NCI-H748 treated with DMSO at 0.1 percent for 48 hours (cell line): ENCODE measurements at places on chromosomes 4 and X.
A peak's percentile ranks its signal among the peaks of the same experiment; 100 is the strongest.

DNA sequence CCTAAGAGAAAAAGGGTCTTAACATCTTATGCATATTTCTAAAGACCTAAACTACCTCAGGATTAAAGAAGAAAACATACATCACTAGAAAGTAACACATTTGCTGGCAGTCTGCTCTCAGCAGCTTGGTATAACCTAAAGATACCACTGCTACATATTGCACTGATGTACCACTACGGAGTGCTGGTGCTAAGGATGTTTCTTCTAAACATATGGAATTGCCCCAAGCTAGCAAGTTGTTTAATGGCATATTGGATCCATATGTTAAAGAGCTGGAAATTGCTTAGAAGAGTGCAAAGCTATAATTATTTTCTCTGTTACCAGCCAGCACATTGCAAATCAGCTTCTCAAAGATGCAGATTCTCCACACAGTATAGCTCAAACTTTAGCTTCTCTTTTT is 436.5 kb upstream of the GALNTL6 start:
- DNase-seq = no peak

DNA sequence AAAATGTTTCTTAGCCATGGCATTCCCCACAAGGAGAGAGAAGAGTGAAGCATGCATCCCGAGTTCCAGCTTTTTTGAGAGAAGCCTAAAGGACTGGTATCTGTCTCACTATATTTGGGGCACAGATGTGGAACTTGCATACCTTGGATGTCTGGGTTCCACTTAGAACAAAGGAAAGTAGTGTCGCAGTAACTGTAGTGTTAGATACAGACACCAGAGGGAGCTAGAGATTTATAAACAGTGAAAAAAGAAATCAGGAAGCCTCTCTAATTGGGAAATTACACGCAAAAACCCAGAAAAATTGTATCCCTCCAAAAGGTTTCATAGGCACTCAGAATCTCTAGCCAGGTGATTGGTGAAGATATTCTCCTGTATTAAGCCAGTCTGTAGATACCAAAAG is 34.4 kb downstream of the AGTR2 start:
- peak; percentile 52 for DNase-seq

- DNase-seq = peak; percentile 4
Measured at GRCh38 chr4:24488399-24489164, 95.8 kb downstream of the DHX15 start.

DNA sequence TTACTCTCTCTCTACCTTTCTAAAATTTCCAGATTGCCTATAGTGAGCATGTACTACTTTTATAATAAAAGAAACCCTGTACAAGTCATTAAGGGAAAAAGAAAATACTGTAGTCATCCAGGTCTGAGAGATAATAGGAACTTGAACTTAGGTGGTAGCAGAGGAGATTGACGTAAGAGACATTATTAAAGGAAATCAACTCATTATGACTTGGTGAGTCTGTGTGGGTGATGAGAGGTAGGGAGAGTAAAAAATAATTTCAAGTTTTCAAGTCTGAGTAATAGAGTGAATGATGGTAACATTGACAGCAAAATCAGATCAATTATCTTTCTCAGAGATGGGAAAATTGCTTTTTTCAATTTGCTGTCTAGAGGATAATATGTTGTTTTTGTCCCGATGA is 44.0 kb upstream of the ZCCHC12 start:
- DNase-seq = no peak

DNA sequence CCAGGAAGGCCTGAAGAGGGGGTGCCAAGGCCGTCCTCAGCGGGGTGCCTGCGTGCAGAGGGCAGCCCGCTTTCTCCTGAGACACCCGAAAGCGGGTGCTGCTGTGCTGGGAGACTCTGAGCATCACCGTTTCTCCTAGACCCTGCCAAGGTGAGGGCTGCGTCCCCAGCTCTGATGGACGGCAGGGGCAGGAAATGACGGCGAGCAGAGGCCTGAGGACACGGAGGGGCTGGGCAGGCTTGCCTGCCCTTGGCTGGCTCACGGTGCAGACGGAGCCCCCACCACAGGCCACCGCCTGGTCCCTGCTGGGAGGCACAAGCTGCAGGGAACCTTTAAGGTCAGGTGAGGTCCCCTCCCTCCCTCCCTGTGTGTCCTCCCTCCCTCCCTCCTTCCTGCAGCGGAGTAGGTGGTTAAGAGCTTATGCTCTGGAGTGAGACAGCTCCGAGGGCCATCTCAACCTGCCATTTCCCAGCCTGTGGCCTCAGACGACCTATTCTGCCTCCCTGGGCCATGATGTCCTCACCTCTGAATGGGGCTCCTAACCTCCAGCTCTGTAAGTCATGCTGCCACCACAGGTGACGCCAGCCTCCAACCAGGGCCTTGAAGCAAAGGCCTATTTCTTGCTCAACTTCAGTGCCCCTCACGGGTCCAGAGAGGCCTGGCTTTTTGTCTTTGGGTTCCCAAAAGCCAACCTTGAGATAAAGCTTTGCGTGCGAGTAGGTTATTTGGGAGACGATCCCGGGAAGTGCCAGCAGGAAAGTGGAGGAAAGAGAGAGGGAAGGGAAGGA is 54.2 kb upstream of the GRPEL1 start:
- DNase-seq = no peak

DNA sequence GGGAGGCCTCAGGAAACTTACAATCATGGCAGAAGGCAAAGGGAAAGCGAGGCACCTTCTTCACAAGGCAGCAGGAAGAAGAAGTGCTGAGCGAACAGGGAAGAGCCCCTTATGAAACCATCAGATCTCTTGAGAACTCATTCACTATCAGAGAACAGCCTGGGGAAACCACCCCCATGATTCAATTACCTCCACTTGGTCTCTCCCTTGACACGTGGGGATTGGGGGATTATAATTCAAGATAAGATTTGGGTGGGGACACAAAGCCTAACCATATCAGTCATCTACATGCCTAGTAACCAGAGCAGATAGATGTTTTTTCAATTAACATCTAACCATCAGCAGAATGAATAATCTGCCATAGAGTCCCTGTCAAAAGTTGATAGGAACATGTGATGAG is 30.4 kb downstream of the FAM13A start:
- DNase-seq = no peak

DNA sequence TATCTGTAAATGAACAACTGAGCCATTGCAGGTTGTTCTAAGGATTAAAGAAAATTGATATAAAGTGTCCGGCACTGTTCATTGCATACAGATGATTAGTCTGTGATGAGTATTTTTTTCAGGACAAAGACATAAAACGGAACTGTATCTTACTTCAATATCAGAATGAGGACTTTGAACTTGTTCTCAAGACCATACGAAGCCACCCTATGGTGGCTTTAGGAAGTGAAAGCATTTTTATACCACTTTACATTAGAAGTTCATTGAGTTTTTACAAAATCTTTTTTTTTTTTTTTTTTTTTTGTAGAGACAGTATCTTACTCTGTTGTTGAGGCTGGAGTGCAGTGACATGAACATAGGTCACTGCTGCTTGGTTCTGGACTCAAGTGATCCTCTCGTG is 45.2 kb upstream of the TRIM2 start:
- no peak for DNase-seq

GRCh38 chr4:173538909-173539445 is 8.9 kb upstream of the HAND2 start:
- peak; percentile 59 for DNase-seq

- DNase-seq = no peak
Measured at GRCh38 chrX:50471390-50471789, 765 bp upstream of the DGKK start.

- peak; percentile 31 for DNase-seq
Measured at GRCh38 chrX:137031517-137032340, 2.1 kb downstream of the GPR101 start.

- peak; percentile 30 for DNase-seq
Measured at GRCh38 chr4:86935853-86936733, 1.3 kb downstream of the AFF1 start.

DNA sequence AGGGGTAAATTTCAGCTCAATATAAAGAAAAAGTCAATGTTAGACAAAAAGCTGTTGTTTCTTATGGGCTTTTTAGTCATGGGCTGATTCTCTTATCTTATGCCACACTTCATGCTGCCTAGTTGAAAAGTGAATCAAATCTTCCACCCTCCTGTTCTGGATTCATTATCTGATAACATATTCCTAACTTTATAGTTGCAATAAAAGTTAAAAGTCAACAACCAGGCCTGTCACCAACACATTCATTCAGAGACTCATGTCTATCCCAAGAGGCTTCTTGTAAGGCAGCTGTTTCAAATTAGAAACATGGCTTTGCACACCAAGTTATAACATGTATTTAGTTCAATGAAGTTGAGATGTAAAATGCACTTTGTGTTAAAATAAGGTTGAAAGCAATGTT is 243.8 kb downstream of the ADAMTS3 start:
- DNase-seq = no peak

- DNase-seq = peak; percentile 83
Measured at GRCh38 chr4:108141213-108141950, 27.4 kb downstream of the LEF1 start.

DNA sequence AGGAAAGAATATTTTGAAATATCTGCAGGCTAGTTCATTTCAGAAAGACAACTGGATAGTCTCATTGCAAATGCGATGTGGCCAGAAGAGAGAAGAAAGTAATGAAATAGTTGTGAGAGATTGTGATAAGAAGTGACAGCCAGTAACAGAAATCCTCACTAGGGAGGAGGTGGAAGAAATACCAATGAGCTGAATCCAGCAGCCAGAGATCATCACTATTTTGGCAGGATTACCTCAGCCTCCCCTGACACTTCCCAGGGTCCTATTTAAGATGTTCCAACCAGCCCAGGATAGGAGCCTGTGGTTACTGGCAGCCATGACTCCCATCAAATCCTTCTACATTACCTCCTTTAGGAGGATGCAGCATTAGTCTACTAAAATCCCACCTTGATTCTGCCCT is 76.7 kb upstream of the ARHGAP24 start:
- DNase-seq = no peak
